Memory B cell (primary cell): ENCODE measurements at places on chromosomes 11 and 22.

DNA sequence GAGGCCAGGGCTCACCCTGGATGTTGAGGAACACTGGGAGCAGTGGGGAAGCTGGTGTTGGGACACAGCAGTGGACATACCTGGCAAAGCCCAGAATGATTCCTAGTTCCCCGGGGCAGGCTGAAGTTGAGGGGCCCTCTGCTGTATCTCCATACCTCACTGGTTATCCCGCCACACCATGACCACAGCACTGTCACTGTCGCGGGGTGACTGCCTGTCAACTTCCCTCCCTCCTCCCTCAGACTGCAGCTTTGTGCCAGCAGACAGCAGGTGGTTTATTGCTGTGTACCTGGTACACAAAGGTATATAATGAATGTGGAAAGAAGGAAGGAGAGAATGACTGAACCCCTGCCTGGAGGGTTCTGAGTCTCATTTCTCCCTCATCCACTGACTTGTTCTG is 318.7 kb downstream of the TMEM135 start:
- DNase-seq: no peak

DNA sequence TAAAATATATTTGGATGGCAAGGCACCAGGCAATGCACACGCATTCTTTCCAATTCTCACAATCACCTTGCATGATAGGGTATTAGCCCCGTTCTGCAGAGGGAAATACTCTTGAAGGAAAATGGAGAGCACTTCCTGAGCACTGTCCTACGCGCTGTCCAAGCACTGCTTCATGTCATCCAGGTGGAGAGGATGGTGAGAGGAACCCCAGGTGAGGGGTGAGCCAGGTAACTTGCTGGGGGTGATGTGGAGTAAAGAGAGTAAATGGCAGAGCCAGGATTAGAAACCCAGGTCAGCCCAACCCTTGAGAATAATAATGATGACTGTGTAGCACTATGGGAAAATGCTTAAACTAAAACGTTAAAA is 711 bp upstream of the PACSIN2 start:
- peak; percentile 10 for DNase-seq

DNA sequence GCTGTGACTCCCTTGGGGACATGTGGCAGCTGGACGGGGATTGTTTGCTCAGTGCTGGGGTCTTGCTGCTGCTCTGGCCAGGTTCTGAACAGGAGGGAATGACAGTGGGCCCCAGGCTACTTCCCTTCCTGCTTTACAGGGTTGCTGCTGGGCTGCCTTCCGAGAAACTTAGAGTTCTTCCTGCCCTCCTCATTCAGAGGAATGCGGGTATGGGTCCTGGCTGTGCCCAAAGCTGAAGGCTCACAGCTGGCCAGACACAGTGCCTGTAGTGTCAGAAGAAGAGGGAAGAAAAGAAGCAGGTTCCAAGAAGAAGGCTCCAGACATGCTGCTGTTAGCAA is 108.3 kb upstream of the PARVA start:
- DNase-seq: no peak

DNA sequence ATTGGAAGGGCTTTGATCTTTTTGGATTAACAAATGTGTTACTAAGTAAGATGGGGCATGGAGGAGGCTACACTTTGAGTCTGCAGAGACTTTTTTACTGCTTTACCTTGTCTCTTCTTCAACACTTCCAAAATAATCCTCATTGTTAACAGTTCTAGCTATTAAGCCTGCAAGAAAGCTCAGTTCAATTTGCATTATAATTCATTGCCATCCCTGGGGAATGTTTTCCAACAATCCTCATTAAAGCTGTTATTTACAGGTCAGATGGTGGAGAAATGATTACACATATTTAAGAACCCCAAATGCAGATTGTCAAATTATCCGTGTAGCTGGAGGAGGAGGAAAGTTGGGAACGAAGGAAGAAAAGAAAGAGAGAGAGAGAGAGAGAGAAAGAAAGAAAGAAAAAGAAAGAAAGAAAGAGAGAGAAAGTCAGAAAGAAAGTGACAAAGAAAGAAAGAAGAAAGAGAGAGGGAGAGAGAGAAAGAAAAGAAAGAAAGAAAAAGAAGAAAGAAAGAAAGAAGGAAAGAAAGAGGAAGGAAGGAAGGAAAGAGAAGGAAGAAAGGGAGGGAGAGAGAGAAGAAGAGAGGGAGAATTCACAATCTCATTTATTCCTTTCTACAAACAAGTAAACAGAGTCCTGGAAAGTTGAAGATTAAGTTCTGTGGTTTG is 443.9 kb downstream of the INSC start:
- no peak for DNase-seq

DNA sequence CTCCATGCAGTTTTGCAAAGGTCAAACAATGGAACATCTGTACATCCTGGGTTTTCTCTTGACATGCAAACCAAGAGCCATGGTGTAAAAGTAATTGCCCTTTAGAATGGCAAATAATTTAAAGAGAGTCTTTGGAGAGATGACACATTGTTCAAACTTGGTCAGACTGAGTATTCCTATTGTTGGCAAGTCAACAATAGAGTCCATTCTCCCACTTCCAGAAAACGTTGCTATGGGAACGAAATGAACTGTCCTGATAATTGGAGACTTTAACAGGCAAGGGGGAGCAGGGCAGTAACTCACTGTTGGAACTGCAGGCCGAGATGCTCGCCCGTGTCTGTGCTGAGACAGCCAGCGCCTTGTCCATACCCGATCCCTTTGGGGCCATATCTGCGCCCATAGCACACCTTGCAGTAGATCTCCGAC is 13.9 kb downstream of the CSRP3 start:
- no peak for DNase-seq
